Fibroblast of the aortic adventitia (primary cell): ENCODE measurements at places on chromosomes 5 and 9. TPM values are rescaled to one million over a fixed set of nuclear protein-coding genes. Genes with fewer than 3 reads are reported as not detected.

Gene SH3RF2
- 0.49 and 6.7 TPM in 2 replicates for total RNA-seq

Gene FLT4
- total RNA-seq, result 0.09 TPM in 1 of 2 replicates, not detected in the other

Gene FBP1
- not detected in 2 replicates for total RNA-seq

Gene BSPRY
- total RNA-seq, result not detected in 2 replicates

Gene SAXO1
- 0.08 and 0.18 TPM in 2 replicates for total RNA-seq

Gene PCDHGB3
- total RNA-seq, result 7.7 and 9.6 TPM in 2 replicates

Gene ALDH1A1
- total RNA-seq, result 8.8 and 65.4 TPM in 2 replicates

Gene CCDC192
- not detected in 2 replicates for total RNA-seq

Gene ACSL6
- not detected in 2 replicates for total RNA-seq

Gene HRCT1
- total RNA-seq, result 0.81 TPM in 1 of 2 replicates, not detected in the other

Gene SOHLH1
- not detected in 2 replicates for total RNA-seq

Gene PPP2R2B
- 1.6 TPM in 1 of 2 replicates, not detected in the other for total RNA-seq

Gene POU5F2
- total RNA-seq, result 1.2 and 3.1 TPM in 2 replicates

Gene PCDHB16
- 0.25 and 0.36 TPM in 2 replicates for total RNA-seq

Gene SYK
- total RNA-seq, result not detected in 2 replicates

Gene DPYSL3
- 89.6 and 157 TPM in 2 replicates for total RNA-seq

Gene ADAMTS13
- total RNA-seq, result 1.4 and 2.1 TPM in 2 replicates

Gene GABRA1
- total RNA-seq, result not detected in 2 replicates

Gene SH3GL2
- total RNA-seq, result 0.18 TPM in 1 of 2 replicates, not detected in the other

Gene ANXA2R
- total RNA-seq, result 3.0 and 3.4 TPM in 2 replicates

Gene GABRB2
- 0.09 TPM in 1 of 2 replicates, not detected in the other for total RNA-seq

Gene FABP6
- total RNA-seq, result 1.5 TPM in 1 of 2 replicates, not detected in the other

Gene DOK3
- total RNA-seq, result 0.99 and 1.3 TPM in 2 replicates

Gene INSL4
- not detected in 2 replicates for total RNA-seq

Gene OTP
- not detected in 2 replicates for total RNA-seq

Gene FAM221B
- not detected in 2 replicates for total RNA-seq

Gene IER5L
- total RNA-seq, result 28.0 and 42.0 TPM in 2 replicates

Gene BTNL3
- not detected in 2 replicates for total RNA-seq

Gene LAMC3
- 0.08 TPM in 1 of 2 replicates, not detected in the other for total RNA-seq

Gene CARD6
- total RNA-seq, result 24.2 and 34.3 TPM in 2 replicates

Gene GEMIN5
- total RNA-seq, result 18.2 and 28.1 TPM in 2 replicates

Gene IFNA13
- not detected in 2 replicates for total RNA-seq

Gene LCN15
- not detected in 2 replicates for total RNA-seq

Gene MZB1
- 0.18 TPM in 1 of 2 replicates, not detected in the other for total RNA-seq

Gene FBXW11
- 64.8 and 68.4 TPM in 2 replicates for total RNA-seq

Gene OTULIN
- total RNA-seq, result 26.2 and 29.3 TPM in 2 replicates

Gene KIAA0825
- 4.3 and 12.2 TPM in 2 replicates for total RNA-seq
